Pancreas (tissue), 10 donors: ENCODE measurements at places on chromosomes 3 and 15. TPM values are rescaled to one million over a fixed set of nuclear protein-coding genes. Genes with fewer than 3 reads are reported as not detected.

DNA sequence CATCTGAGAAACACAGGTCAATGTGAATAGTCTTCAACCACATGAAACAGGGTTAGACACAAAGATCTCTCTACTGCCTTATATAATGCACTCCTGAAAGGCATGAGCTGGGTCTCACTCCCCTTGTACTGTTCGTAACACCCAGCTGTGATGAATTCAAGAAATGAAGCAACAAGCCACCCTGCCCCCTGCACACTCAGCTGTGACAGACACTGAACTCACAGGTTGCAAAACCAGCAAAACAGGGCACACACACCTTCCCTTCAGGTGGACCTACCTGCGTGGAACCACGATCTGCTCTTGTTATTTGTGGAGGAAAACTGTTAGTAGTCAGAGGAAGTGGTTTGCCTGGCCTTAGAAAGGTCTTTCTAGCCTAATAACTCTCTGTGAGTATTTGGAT lies 64.5 kb downstream of the CERS3 start:
- DNase-seq, result no peak

- DNase-seq, result peak; percentile 9
Measured at GRCh38 chr15:92643849-92644815, 11.4 kb downstream of the FAM174B start.

- DNase-seq, result no peak
Measured at GRCh38 chr3:49001155-49001554, 6.0 kb upstream of the WDR6 start.

- peak; percentile 33 for DNase-seq
Measured at GRCh38 chr3:177589911-177590381, 392.7 kb upstream of the TBL1XR1 start.

GRCh38 chr3:100662113-100662823 lies 47.0 kb upstream of the TFG start:
- no peak for DNase-seq

GRCh38 chr3:74643636-74644035 lies 29.2 kb upstream of the CNTN3 start:
- peak; percentile 81 for DNase-seq

DNA sequence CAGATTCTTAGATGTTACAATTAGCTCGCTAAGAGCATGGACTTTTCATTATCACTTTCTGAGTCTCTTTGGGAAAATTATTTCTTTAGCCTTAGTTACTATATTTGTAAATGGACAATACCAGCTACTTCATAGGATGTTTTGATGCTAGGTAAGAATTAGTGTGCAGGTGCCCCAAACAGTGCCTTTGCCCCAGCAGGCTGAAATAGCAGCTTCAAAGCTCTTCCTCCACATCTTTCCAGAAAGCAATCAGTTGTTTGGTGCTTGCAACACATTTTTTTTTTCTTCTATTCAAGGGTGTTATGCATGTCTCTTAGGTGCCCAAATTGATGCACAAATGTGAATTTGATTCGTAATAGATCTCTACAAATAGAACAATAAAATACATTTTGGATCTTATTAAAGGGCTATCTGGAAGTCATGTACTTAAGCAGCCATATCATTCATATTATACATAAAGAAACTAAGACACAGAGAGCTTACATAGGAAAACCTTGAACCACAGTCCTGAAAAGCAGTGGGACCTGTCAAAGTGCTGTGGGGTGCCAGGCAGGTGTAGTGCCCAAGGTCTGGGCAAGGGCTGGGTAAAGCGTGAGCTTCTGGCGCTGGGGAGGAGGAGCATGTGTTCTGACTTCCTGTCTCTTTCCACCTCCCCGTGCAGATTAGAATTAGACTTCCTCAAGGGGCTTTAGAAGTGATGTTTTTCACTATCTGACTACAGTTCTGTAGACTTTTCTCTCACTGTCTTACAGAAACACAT lies 62.9 kb downstream of the FNDC3B start:
- no peak for DNase-seq

DNA sequence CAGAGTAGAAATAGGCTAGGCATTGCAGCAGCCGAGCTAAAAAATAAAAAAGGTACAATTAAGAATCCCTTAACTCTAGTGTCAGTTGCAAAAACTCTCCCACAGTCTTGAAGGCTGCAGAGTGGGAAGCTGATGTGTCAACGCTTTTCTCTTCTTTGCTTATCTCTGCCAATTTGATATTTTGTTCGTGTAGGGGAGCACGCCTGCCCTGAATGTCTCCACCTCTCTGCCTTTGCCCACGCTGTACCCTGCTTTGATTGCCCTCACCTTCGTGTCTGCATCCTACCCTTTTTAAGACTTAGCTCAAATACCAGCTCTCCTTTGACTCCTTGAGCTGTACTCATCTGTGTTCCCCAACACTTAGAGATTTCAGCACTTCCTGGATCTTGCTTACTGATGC lies 155.4 kb upstream of the CADPS start:
- DNase-seq, result no peak

GRCh38 chr3:47612178-47612577 lies 33.5 kb upstream of the CSPG5 start:
- no peak for DNase-seq

- DNase-seq, result peak; percentile 87
Measured at GRCh38 chr15:92623435-92623834, 32.1 kb downstream of the FAM174B start.

GRCh38 chr15:79849789-79850188 lies 47.0 kb downstream of the MTHFS start:
- no peak for DNase-seq

- DNase-seq, result peak; percentile 65
Measured at GRCh38 chr3:152834776-152835600, at the start of gene P2RY1. TSS of gene P2RY1 (plus strand) at chr3:152835131. CDS start at chr3:152835783, 652 bp downstream.

DNA sequence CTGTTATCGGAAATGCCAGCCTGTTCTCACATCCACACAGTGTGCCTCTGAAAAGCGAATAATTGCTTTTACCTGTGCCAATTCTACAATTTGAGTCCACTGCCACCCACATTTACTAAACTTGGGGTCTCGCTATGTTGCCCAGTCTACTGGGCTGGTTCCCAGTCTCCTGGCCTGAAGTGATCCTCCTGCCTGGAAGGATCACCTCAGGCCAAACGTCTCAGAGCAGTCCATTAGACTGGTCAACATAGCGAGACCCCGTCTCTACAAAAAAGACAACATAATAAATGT lies 827 bp upstream of the INO80 start:
- no peak for DNase-seq

- DNase-seq, result no peak
Measured at GRCh38 chr15:29874977-29875376, 52.7 kb upstream of the TJP1 start.

GRCh38 chr3:143121241-143122088 lies 1.9 kb downstream of the CHST2 start:
- peak; percentile 71 for DNase-seq

GRCh38 chr3:61118830-61119229 lies 132.4 kb downstream of the FHIT start:
- no peak for DNase-seq

GRCh38 chr3:72444656-72445223 lies 403.5 kb downstream of the SHQ1 start:
- DNase-seq, result no peak

GRCh38 chr3:38687321-38687720 lies 37.8 kb upstream of the SCN5A start:
- DNase-seq, result no peak

DNA sequence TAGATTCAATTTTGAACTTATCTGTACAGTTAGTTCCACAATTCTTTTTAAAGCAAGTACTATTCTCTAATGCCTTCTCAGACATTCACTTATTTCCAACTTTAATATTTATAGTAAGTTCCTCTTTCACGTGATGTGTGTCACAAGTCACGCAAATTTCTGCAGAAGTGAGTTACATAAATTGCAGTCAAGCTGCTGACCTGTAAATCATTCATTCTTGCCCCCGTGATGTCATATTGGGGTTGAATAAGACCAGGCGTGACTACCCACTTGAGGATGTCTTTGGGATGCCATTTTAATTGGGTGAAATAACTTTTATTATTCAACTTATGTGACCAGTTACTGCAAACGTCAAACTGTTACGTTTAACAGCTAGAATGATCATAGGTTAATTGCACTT lies 15.1 kb downstream of the PPARG start:
- DNase-seq, result no peak

DNA sequence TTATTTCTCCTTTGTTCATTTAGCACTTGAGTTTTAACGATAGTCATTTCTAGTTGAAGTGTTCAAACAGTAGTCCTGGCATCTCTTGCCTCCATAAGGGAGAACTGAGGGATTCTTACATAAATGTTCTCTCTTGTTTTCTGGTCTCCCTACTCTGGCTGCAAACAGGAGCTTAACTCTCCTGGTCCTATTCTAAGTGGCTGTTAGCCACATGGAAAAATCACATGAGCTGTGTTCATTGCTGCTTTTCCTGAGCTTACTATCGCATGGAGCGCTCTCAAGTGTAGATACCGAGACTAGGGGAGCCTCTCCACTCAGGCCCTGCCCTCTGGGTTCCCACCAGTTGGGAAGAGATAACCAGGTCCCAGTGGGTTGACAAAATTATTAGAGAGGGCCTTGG lies 403.1 kb upstream of the TPM1 start:
- no peak for DNase-seq

DNA sequence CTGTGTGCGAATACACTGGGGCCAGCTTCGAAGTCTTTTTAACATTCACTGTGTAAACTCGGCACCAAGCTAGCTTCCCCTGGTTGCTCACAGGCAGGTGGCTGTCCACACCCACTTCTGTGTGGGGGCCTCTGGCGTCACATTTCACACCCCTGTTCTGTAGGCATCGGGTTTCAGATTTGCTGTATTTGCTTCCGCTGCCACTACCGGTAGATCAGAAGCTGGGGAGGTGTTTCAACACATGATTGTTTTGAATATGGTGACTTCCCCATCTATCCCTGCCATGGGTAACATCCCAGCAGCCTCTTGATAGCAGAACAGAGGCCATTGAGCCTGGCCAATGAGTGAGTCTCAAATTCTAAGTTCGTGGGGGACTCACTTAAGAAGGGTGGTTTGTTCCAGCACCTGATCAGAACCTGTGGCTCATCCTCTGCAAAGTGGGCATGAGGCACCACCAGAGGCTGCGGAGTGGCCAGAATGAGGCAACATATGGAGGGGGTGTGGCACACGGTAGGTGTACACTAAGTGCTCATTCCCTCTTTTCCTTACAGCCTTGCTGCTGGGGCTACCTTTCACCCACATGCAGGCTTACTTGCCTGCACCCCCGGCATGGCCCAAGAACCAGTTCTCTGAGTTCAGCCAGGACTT lies 61.5 kb downstream of the IQSEC1 start:
- no peak for DNase-seq

The RASA2 gene
- 5.3 TPM for total RNA-seq

The ARPC4 gene
- 57.7 TPM for total RNA-seq

The ZBED2 gene
- total RNA-seq, result not detected

The GOLGA8Q gene
- 0.83 TPM for total RNA-seq

The ACSBG1 gene
- total RNA-seq, result not detected

The CLDN11 gene
- total RNA-seq, result 2.2 TPM

The TMC3 gene
- not detected for total RNA-seq

The ARIH2 gene
- 33.3 TPM for total RNA-seq

The SLC25A36 gene
- 44.8 TPM for total RNA-seq

The NDUFB4 gene
- total RNA-seq, result 50.7 TPM
